Left forelimb (tissue), 1 donor: ENCODE measurements at places on chromosomes 6 and 20.
A peak's percentile ranks its signal among the peaks of the same experiment; 100 is the strongest.

DNA sequence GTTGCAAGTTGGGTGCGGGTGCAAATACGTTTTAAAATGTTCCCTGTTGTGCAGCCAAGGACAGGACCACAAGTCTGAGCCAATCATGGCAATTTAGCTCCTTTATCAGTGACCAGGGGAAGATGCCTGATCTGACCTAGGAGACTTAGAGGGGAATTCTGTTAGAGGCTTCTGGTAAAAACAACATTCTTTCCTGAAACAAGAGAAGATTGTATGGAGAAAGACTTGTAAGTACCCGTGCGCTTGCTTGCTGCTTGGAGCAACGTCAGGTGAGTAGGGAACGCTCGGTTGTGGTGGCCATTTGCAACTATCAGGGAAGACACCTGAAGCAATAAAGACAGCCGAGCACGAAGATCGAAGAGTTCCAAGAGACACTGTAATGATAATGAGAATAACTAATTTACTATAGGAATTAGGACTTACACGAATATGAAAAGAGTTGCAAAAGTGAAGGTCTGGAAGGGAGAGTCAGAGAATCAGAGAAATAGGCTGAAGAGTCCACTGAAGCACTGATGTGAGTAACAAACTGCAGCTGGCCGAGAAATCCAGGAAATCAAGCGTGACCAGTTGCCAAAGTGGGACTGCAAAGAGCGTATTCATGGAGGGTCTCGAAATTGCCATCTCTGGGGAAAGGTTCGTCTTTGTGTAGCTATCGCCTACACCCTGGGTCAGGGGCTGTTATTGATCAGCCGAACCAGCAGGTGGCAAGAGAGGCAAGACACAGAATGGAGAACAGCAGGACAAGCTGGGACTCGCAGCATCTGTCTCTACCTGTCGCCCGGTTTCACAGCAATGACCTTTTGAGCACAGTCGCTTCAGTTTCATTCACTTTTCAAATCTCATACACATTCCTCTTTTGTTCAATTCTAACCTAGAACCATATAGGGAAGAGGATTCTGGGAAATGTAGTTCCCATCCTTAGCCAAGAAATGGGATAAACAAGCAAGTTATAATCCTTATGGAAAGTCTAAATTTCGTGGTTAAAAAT, 26.1 kb downstream of the LOC128125822 start:
- DNase-seq: peak; percentile 81

DNA sequence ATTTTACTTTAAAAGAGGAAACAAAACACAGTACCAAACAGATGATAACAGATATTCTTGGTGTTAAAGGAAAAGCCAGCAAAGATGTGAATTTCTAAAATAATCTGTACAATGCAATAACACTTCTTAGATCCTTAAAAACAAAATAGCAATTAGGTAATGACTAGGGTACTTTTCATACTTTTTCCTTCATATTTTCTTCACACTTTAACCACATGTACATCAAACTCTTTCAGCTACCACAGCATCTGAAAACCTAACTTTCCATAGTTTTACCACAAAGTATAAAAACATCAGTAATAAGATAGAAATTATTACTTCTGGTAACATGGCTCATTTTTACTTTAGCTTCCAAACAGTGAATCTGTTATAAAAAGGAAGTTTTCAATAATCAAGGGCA, 141.3 kb downstream of the MMS22L start:
- no peak for DNase-seq

DNA sequence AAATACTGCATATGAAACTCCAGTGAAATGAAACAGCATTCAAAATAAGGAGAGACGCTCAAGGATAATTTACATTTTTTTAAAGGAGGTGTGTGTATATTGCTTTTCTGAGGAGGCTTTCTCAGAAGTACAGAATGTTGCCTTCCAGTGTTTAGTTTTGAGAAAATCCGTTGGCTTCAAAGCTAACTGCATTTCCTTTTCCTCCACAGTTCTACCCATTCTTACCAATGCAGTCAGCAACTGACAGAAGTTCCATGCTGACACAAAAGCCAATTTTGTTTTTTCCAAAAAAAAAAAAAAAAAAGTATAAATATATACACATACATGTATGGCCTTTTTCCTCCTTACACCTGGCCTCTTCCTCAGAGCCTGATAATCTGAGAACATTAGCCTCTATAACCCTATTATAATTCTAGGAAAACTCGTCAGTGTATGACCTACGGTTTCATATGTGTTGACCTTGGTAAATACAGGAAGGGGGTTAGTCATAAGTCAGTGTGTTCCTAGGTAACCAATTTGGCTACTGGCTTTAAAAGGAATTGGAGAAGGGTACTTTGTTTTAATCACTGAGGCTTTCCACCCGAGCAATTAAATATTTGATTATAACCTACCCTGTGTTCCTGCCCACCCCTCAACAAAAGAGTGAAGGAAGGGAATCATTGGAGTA, 24.2 kb downstream of the MGME1 start:
- DNase-seq: no peak

DNA sequence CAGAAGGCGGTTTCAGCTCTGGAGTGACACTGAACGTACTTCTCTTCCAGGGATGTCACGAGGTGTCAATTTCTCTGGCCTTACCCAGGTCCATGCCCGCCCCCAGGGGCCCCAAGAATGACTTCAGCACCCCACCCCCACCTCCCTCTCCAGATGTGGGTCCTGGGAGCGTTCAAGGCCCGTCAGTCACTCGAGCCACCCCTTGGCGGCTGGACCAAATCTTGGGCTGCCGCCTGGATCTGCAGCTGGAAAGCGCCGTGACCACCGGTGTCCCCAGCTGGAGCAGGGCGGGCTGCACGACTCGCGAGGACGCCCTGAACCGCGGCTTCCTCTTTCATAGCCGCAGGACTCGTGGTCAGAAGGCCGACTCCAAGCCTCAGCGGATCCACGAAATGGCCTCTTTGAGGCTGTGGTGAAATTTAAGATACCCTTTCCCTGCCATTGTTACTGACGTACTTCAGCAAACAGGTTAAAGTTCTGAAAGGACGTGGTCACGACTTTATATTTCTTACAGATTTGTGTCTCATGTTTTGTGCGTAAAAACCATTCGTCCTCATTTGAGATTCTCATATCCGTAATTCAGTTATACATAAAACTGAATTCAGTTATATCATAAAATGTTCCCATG, 29.3 kb downstream of the TRIM38 start:
- peak; percentile 90 for DNase-seq

DNA sequence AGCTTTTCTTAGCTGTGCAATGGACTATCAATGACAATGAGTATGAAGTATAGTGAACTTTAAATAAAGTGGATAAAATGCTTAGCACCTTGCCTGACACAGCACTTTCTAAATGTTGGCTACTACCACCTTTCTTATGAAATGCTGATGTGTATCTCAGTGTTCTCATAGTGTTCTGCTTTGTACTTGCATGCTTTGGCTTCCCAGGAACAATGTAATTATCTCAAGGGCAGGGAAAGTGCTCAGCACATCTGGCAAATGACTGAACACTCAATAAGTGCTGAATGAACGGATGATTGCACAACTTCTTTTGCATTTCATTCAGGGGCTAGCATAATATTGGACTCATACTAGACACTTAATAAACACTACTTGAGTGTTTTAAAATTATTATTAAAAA, 28.2 kb upstream of the NOX3 start:
- DNase-seq: no peak

- DNase-seq: no peak
Observed at GRCh38 chr20:37327748-37328147, 18.2 kb upstream of the SRC start.

- no peak for DNase-seq
Observed at GRCh38 chr6:137045222-137045789, 541 bp upstream of the IL20RA start.

GRCh38 chr20:50350510-50351249, 159.5 kb upstream of the PTPN1 start:
- no peak for DNase-seq

- peak; percentile 99 for DNase-seq
Observed at GRCh38 chr6:111259089-111259831, 172.0 kb downstream of the SLC16A10 start.

- DNase-seq: no peak
Observed at GRCh38 chr20:61146023-61146422, 106.0 kb upstream of the CDH4 start.

DNA sequence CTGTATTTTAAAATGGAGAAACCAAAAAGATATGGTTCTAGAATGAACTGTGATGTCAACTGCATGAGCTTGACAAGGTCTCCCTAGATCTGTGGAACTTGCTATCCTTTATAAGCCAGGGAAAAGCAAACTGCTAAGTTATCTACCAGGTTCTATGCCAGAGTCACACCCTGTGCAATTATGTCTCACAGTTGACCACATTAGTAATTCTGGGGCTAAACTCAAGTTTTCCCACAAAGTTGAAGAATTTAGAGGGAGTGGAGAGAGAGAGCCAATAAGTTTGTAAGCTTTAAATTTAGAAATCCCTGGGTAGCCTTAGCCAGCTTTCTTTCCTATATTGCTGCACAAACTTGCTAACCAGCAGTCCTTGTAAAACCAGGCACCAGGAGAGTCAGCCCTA, 407.0 kb upstream of the SASH1 start:
- DNase-seq: no peak

DNA sequence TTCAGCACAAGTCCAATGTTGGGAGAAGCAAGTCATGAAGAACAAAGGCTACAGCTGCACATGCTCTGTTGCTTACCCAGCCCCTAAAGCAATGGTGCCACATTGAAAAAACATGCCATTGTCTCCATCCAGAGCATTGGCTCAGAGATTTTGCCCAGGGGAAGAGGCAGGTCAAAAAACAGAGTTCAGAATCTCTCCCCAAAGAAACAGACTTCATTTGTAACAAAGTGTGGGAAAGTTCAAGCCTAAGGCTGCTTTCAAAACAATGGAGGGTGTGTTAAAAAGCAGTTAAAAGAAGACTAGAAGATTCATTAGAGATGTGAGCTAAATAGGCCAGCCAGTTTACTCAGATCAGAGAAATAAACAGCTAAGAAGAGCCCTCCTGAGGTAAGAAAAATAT, 63.6 kb downstream of the DZANK1 start:
- no peak for DNase-seq

GRCh38 chr6:90488816-90489215, 98.1 kb downstream of the MAP3K7 start:
- no peak for DNase-seq

- DNase-seq: no peak
Observed at GRCh38 chr6:99501762-99502161, 13.5 kb downstream of the USP45 start.

GRCh38 chr20:58389324-58389967, 417 bp downstream of the VAPB start:
- peak; percentile 71 for DNase-seq

DNA sequence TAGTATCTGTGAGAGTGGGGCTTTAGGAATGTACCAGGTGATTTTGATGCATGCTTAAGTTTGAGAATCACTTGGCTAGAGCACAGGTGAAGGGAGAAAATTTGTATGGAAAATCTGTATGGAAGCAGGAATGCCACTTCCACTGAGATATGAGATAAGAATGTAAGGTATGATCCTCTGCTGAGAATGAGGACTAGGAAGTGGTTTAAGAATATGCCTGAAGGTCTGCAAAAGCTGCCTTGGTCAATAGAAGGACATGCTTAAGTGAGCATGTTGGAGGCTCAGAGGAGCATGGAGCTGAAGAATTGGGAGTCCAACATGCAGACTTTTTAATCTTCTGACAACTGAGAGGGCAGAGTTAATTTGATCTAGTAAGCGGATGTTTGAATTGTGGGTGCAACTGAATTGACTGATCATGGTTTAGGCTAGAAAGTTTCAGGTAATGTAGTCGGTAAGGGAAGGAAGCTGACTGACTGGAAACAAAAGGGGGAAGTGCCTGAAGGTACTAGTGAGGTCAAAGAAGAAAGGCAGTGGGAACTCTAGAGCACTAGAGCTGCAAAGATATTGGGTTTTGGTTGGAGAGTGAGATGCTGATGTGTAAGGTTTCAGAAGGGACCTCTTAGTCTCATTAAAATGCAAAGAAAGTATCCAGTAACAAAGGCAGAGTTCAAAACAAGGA, 28.6 kb upstream of the NOTCH4 start:
- no peak for DNase-seq

DNA sequence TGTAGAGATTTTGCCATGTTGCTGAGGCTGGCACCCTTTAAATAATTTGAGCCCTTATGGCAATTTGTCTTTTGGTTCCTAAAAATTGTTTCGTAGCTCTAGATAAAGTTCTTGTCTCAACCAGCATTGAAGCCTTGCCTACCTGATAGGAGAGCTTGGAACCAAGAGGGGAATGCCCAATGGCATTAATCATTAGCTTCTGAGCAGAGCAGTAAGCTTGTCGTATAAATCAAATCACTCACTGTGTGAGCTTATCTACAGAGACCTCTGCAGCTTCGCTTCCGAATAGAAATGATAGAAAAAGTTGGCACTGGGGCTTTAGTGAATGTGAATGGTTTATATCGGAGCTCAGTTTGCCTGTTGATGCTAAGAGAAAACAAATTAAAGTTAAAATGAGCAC, 10.7 kb downstream of the ANKRD6 start:
- DNase-seq: no peak

DNA sequence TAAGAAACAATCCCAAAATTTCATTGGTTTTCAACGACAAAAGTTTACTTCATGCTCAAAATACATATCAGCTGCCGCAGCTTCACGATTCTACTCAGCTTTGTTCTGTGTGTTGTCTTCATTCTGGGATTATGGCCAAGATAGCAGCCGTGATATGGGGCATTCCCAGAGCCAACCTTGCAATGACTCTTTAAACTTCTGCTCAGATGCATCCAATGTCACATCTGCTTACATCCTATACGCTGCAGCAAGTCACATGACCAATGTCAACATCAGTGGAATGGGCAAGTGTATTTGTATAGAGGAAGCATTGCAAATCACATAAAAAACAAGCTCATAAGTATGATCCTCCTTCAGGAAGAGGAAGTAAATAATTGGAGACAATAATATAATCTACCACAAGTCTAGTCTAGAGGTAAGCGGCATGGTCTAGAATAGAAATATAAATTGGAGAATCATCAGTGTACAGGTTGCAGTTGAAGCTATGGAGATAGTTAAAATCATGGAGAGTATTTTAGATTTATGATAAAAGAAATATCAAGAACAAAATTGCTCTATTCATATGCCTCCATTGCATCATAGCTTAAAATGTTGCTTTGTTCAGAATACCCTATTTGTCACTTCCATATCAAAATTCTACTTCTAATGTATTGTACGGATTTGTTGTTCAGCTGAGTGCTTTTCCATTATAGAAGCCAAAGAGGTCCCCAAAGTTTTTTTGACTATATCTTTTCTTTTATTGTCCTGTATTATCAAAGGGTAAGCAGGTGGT, 7.2 kb upstream of the C6orf141 start:
- no peak for DNase-seq

DNA sequence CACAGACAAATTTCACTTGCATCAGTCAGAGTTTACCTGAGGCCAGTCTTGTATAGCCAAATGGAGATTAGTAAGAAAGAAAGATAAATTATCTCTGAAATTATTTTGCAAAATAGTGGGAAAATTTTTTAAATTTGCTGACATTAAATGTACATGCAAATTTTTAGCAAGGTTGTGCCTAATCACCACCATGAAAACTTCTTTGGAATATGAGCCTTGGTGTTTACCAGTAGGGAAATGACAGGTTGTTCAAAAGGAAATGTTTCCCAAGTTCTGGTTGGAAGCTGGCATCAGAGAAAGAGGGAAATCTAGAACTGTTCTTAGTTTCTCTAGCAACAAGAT, 34.4 kb upstream of the LOC128125822 start:
- DNase-seq: no peak

- DNase-seq: no peak
Observed at GRCh38 chr6:105258816-105259215, 79.0 kb upstream of the POPDC3 start.

- DNase-seq: no peak
Observed at GRCh38 chr6:160853946-160854345, 137.6 kb upstream of the MAP3K4 start.
